ENCODE measurements at places on chromosomes 16 and 17.
A peak's percentile ranks its signal among the peaks of the same experiment; 100 is the strongest.

GRCh38 chr16:85536411-85537330, 76.5 kb upstream of the GSE1 start:
- DNase-seq, result no peak

DNA sequence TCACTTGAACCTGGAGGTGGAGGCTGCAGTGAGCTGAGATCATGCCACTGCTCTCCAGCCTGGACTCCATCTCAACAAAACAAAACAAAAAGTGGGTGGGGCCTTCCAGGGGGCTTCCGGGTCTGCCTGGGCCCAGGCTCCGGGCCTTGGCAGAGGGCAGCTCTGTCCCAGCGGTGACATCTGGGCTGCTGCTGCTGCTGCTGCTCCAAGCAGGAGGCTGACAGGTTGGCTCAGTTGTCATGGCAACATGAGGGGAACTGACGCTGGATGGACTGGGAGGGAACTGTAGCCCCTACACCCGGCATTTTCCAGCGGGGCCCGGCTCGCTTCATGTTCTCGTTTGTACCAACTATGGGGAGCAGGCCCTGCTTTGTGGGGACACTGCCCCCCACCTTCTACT, 4.0 kb downstream of the BAIAP3 start:
- no peak for DNase-seq

GRCh38 chr16:65409510-65409909, 287.6 kb upstream of the CDH11 start:
- no peak for DNase-seq

- peak; percentile 31 for DNase-seq
These were observed 30.3 kb upstream of the ADORA2B start for GRCh38 chr17:15914400-15915170.

DNA sequence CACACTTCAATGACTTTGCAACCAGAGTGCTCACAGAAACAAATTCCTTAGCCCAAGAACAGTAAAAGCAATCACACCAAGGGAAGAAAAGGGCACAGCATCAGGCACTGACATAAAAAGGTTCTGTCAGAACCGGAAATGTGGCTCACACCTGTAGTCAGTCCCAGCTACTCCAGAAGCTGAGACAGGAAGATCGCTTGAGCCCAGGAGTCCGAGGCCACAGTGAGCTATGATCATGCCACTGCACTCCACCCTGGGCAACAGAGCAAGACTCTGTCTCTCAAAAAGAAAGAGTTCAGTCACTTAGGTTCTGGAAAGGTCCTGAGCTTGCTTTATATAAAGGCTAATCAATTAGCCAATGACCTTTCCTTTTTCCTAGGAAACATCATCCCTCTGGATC, 22.7 kb downstream of the YWHAE start:
- no peak for DNase-seq

DNA sequence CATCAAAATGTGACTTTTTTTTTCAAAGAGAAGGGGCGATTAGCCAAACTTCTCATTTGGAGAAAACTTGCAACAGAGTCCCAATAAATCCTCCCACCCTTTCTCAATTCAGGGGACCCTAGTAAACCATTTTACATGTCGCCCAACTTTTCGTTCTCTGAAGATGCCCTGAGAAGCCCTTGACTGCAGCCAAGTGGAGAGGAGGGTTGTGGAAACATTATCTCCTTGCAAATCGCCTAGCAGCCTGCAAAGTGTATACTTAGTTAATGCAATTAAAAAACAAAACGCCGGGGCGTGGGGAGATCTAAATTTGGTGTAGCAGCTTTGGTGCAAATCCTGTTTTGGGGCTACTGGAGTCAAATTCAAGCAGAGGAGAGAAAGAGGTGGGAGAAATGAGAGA, 1.2 kb upstream of the SHISA9 start:
- no peak for DNase-seq

GRCh38 chr16:55077266-55077665, 146.6 kb downstream of the IRX5 start:
- DNase-seq, result no peak
